Gastrocnemius medialis (tissue), 4 donors: ENCODE measurements at places on chromosomes 6 and 20. TPM values are rescaled to one million over a fixed set of nuclear protein-coding genes. Genes with fewer than 3 reads are reported as not detected.

The SLC22A16 gene
- total RNA-seq = not detected

The BPIFB1 gene
- not detected for total RNA-seq

The PRSS16 gene
- not detected for total RNA-seq

The RNF8 gene
- 6.9 TPM for total RNA-seq

The TMC2 gene
- not detected for total RNA-seq

The PSORS1C2 gene
- not detected for total RNA-seq

DNA sequence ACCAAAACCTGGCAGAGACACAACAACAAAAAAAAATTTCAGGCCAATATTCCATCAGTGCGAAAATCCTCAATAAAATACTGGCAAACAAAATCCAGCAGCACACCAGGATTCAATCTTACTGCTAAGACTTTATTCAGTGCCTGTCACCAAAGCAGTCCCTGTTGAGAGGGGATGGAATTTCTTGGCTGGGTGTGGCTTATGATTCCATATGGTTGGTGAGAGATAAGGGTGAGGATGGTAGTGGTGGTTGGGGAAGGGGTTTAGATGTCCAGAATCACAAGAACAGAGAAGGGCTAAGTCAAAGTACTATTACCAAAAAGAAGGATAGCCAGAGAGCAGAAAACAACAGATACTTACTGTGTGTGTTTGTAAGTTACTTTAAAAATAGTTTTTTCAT is 152.8 kb upstream of the SLC35B3 start:
- no peak for DNase-seq

GRCh38 chr20:33010674-33011449 is 3.4 kb downstream of the BPIFB2 start:
- DNase-seq = no peak

- no peak for DNase-seq
Measured at GRCh38 chr6:28312939-28313338, 23.0 kb downstream of the ZSCAN31 start.

GRCh38 chr6:124888581-124889371 is 73.5 kb upstream of the RNF217 start:
- DNase-seq = no peak

DNA sequence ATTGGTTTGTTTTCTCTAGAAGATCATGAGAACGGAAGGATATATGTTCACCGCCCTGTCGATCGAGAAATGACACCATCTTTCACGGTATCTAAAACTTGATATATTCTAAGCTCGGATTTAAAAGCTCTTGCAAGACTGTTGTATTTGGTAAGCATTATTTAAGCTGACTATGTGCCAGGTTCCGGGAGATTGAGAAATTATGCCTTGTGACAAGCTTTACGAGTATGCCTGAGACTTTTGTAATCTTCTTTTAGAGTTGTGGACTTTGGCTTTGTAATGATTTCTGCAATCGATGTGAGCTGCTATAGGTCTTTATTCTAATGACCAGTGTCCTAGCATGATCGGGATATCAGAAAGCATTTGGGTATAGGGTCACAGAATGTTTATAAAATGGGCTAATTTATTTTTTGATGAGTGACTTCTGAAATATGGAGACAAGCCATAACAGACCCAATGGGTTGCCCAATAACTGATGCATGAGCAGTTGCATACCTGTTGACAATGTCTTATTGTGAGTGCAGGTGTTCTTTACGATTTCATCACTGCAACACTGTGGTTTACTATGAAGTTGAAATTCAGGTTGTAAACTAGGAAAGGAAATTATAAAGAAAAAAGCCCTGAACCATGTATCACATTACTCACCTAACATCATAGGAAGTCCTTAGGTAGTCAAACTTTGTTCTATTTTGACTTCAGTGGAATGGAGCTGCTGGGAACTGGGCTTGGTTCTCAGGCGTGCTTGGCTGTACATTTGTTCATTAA is 14.0 kb downstream of the CDH26 start:
- no peak for DNase-seq

DNA sequence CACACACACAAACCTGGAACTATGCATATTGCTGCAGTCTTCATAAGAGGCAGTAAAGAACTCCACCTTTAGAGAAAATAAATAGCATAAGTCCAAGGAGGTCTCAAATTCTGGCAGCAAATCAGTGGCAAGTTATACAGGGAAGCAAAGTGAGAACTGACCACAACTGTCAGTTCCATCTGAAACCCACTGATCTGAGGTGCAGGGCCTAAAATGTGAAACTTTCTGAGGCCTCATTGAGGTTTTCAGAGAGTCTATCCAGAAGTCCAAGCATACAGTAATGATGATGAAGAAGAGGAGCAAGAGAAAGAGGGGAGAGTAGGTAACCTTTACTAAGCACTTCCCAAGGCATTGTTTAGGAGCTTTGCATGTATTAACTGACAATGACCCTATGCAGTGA is 36.3 kb downstream of the MTFR2 start:
- no peak for DNase-seq

DNA sequence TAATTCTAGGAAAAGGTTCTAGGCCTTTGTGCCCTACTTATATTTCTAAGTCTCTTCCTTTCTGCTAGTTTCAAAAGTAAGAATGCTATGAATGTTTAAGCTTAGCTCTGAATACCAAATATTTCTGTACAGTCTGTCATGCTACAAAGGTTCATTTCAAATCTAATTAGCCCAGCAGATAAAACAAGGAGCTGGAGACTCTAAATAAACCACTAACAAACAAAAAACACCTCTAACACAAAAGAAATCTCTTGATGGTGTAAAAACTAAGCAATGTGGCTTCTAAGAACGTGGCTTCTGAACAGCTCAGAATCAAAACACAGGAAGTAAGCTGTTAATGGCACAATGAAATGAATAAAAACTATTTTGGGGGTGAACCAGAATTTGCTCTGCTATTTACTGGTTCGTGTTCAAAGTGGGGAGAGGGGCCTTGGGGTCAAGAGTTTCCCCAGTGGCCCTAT is 198.3 kb downstream of the BCAS1 start:
- DNase-seq = no peak

DNA sequence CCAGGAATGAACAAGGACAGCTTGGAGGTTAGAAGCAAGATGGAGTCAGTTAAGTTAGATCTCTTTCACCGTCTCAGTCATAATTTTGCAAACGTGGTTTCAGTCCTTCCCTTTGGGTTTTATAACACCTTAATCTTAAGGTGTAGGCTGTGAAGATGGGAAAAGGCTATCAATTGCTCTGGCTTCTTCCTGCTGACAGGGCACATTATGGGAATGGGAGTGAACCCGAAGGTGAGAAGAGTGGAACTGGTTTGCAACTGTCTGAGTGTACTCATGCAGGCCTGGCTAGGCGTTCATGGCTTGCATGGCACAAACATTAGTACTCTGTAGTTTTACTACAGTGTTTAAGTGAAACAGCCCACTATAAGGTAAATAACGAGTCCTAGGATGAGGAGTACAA is 9.4 kb downstream of the TAF8 start:
- no peak for DNase-seq
